ENCODE measurements at places on chromosomes 2 and 18.
A peak's percentile ranks its signal among the peaks of the same experiment; 100 is the strongest.

DNA sequence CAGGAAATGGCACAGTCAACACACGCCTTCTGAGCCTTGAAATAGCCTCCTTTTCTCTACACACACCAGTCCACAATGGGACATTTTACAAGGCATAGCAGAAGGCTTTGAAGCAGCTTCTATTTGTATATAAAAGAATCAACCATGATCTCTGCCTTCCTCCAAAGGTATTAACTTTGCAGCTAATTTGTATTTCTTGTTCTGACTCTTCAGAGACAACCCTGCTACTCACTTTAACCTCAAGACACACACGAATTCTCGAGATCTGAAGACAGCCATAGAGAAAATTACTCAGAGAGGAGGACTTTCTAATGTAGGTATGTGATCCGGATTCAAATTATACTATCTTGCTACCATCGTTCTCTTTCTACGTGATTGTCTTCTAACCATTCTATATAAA, 104.6 kb downstream of the VIT start:
- no peak for DNase-seq

GRCh38 chr18:56299740-56300139, 338.7 kb downstream of the TXNL1 start:
- DNase-seq: no peak

GRCh38 chr2:19272941-19273470, 85.4 kb downstream of the OSR1 start:
- no peak for DNase-seq

DNA sequence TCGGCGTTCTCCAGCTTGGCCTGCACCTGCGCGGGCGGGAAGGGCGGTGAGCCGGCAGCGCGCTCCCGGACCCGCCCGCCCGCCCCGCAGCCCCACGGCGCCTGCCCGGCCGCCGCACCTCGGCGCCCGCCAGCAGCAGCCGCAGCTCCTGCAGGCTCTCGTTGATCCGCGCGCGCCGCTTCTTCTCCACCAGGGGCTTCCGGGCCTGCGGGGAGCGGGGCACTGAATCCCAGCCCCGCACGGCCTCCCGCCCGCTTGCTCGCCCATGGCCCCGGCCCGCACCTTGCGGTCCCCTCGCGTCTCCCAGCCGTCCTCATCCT, 335 bp downstream of the HES6 start:
- no peak for DNase-seq

DNA sequence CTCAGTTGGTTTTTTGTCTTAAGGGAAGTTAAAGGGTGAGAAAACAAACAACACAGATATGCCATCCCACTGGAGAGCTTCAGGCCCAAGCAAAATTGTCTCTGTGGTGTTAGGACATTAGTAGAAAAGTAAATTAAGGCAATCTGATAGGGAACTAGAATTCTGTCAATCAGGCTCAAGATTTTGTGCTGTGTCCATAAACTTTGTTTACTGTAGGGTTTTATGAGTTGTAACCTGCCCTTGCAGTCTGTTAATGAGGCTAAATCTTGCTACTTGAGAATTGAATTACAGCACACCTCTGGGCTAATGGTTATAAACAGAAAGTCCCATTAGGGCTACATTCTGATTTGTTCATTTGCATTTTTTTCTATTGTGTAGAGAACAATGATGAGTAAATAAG, 78.0 kb upstream of the OTX1 start:
- no peak for DNase-seq

- DNase-seq: no peak
Observed at GRCh38 chr2:231711677-231712450, 3.5 kb downstream of the PTMA start.

- no peak for DNase-seq
Observed at GRCh38 chr2:46303822-46304221, 6.6 kb downstream of the EPAS1 start.

DNA sequence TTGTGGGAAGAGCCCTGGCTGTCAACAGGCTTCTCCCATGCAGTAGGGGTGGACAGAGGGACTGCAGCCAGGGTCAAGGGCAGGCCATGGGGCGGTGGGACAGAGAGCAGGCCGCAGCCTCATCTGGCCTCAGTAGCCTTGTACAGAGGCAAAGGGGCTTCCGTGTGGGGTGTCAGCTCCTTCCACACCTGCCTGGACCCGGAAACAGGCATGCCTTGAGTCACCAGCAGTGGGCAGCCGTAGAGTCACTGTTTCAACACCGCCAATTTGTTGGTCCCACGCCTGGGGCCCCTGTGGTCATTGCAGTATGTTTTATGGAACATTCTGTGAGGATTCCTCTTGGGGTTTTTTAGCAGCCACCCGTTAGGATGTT, 173.0 kb downstream of the SMAD7 start:
- no peak for DNase-seq

DNA sequence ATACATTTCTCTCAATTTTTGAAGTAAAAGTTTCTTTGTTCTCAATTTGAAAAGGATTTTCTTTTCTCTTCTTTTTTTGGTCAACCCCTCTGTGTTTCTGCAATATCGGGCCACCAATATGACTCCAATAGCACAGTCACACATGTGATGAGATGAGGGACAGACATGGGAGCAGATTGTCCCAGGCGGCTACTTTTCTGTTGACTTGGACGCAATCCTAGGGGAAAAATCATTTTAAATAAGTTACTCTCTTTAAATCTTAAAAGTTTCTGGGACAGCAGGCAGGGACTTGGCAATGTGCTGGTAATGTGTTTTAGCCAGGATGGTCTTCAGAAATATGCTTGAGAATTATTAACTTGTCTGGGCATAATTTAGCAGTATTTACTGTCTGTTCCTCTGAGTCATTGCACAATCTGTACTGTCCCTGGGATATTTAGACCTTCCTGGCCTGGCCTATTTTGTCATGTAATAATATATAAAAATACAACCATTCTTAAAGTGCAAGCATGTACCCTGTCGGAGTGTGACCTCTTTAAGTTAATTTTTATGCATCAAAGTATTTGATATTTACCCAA, 388.5 kb upstream of the FANCL start:
- DNase-seq: no peak

DNA sequence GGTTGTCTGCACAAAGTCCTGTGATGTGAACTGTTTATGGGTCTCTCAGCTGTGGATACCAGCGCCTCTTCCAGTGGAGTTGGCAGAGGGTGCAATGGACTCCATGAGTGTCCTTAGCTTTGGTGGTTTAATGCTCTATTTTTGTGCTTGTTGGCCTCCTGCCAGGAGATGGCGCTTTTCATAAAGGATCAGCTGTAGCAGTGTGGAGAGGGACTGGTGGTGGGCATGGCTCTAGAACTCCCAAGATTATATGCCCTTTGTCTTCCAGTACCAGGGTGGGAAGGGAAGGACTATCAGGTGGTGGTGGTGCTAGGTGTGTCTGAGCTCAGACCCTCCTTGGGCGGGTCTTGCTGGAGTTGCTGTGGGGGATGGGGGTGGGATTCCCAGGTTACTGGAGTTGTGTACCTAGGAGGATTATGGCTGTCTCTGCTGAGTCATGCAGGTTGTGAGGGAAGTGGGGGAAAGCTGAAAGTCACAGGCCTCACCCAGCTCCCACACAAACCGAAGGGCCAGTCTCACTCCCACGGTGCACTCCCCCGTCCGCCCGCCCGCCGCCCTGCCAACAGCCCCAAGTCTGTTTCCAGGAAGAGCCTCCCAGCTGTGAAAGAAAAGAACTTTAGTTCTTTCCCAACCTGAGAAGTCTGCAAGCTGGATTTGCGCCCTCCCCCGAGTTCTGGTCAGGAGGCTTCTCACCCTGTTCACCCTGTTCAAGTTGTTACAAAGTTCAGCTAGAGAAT, 108.1 kb downstream of the MARCO start:
- DNase-seq: no peak

GRCh38 chr2:147351784-147352183, 493.0 kb upstream of the ACVR2A start:
- no peak for DNase-seq

- peak; percentile 67 for DNase-seq
Observed at GRCh38 chr2:200405599-200406298, 99.3 kb downstream of the SPATS2L start.

- no peak for DNase-seq
Observed at GRCh38 chr2:207128867-207129266, 36.9 kb downstream of the KLF7 start.

GRCh38 chr2:137115795-137116089, 350.4 kb downstream of the THSD7B start:
- DNase-seq: no peak

GRCh38 chr2:175624785-175625184, 377.3 kb downstream of the LNPK start:
- DNase-seq: no peak

DNA sequence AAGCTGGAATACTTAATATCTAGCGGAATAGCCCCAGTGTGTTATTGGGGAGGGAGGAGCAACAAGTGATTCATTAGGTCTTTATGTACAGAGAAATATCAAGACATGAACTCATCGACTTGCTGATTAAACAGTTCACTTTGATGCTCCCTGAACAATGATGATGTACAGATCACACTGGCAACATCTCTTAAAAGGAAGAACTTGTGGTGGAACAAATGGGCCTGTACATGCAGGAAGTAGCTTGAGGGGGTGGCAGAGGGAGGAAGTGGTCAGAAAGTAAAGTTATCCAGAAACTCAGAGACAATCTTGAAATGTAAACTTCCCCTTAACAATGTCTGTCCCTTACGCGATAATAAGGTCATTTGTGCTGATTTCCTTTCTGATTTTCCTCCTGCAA, 90.5 kb downstream of the NXPH2 start:
- no peak for DNase-seq

DNA sequence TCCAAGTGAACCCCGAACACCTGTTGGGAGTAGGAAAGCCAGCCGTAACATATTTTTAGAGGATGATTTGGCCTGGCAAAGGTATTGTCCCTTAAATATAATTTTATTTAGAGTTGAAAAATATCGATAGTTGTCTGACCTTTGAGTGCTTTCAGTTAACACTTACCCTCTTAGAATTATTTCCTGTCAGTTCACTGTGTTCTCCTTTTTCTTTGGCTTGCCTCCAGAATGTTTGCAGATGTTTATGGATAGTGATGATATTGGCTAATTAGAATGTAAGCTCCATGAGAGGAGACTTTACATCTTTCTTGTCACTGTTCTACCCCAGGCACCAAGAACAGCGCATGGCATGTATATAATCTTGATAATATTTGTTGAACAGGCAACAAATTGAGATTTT, 19.8 kb downstream of the PIKFYVE start:
- DNase-seq: no peak

DNA sequence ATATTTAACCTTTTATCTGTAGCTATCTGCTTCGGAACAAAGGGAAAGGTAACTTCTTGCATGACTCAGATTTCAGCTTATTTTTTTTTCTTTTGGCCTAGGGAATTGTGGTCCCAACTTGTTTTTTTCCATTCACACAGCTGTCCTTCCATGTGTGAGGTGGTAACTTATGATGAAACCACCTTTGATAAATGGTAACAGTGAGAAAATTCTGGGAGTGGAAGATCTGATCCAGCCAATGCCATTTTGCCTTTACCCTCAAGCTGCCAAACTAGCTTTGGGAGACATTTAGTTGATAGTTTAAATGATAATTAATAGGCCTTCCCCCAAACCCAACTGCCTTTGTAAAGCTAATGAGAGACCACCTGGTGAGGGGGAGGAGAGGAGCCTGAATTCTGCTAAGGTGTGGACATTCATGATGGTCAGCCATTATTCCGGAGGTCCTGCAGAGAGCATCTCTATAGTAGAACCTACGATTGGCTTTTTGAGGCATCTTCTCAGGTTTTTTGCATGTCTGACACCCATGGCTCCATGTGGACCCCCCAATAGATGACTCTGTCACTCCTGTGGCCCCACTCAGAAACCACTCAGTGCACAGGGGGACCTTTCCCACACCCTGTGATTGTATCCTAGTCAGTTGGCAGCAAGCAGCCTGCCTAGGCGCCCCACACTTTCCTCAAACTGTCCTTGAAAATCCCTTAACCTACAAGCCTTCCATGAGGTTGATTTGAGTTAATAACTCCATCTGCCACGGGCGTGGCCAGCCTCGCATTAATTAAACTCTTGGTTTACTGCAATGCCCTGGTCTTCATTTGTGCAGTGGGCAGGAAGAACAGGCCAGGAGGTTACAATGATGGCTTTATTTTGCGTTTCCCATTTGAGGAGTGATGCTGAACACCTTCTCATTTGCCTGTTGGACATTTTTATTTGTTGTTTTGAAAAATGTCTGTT, 263.5 kb upstream of the PXDN start:
- no peak for DNase-seq

DNA sequence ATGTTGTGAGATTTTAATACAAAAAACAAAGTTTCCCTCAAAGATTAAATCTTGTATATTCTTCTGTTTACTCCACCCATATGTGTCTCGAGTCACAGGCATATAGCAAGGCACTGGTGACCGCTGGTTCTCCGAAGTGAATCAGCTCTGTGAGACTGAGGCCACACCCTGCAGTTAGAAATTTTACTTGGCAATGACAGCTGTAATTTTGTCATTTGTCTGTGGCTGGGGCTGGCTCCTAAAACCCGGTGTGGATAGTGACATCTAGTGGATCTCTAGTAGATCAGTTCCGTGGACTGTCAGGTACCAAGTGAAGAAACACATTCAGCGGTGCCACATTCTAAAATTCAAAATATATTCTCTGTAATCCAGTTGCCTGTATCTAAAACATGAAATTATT, 278.0 kb downstream of the NEDD4L start:
- DNase-seq: peak; percentile 60

DNA sequence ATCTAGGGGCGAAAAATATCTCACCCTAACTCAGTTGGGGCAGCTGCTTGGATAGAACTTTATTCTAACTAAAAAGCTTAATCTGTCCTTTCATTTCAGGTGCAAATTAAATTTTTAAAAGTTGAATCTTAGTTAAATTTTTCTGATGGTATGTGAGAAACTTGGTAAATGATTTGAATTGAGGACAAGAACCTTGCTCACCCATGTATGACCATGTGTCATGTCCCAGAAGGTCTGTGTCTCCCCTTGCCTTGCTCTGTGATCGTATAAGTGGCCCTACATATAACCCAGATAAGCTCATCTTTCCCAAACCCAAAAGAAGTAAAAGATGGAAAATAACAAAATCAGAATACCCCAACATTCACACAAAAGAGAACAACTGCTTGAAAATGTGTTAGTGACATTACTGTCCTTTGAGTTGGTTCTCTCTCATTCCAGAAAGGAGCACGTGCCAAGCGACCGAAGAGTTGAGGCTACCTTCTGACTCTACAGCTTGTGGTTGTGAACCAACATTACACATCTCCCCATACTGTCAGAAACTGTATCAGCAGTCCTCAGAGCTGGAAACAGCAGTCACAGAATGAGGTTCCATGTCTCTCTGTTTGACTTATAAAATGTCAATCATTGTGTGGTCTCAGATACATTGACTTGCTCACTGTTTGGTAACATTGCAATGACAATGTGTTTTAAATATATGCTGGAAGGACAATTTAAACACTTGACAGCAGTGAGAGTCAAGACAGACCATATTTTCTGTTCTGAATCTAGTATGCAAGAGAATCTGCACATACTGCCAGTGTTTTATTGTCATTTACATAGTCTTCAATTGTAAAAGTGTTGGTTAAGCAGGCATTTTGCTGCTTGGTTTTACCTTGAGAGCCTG, 46.3 kb upstream of the TANK start:
- DNase-seq: no peak

Data from GM04503 (cell line).